Naive thymus-derived CD4-positive, alpha-beta T cell (primary cell): ENCODE measurements at places on chromosomes 5 and 9. TPM values are rescaled to one million over a fixed set of nuclear protein-coding genes. Genes with fewer than 3 reads are reported as not detected.
A peak's percentile ranks its signal among the peaks of the same experiment; 100 is the strongest.

The CHD1 gene
- polyA plus RNA-seq: 13.1 TPM

GRCh38 chr5:61030163-61030482, 85.1 kb downstream of the NDUFAF2 start:
- no peak for DNase-seq

GRCh38 chr5:64505769-64506566, at the start of gene RGS7BP:
TSS of gene RGS7BP (plus strand) at chr5:64506015. CDS start at chr5:64506625, 610 bp downstream.
- no peak for DNase-seq

The ASPN gene
- not detected for polyA plus RNA-seq

The CDO1 gene
- not detected for polyA plus RNA-seq

GRCh38 chr9:131981116-131981776, 98.4 kb downstream of the MED27 start:
- DNase-seq: no peak

DNA sequence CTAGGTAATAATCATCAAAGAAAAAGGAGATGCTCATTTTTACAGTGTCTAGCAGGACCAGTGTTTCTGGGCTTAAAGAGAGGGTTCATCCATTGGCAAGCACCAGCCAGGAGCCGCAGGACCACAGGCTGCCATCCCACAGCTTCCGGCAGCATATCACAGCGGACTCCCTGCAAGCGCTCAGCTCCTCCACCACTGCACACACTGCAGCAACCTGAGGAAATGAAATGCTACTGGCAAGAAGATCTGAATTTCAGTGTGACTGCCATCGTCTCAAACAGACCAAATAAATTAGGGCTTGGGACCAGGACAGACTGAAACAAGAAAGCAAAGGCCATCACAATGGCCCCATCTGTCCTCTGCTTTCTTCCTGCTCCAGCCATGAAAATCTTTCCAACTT, 114.2 kb downstream of the TTC39B start:
- no peak for DNase-seq

- DNase-seq: no peak
Observed at GRCh38 chr5:108818613-108819272, 71.0 kb downstream of the FER start.

GRCh38 chr5:141799507-141800167, 78.6 kb downstream of the PCDH1 start:
- peak; percentile 9 for DNase-seq
